ENCODE measurements at places on chromosomes 2 and 18.
A peak's percentile ranks its signal among the peaks of the same experiment; 100 is the strongest.

DNA sequence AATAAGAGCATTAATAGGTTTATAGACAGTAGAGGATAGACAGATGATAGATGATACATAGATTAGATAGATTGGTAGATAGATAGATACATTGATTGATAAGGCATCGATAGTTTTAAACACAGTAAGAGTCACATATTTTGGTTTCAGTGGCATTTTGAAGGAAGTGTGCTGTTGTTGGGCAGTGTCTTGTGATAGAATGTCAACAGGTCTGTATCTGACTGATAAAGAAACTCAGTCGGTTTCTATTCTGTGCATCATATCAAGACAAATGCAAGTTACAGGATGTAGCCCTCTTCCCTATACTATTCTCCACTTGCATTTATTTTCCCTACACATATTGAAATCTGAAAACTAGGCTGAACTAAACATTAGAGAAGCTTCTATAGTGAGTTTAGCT is 1229.0 kb upstream of the ZEB2 start:
- DNase-seq = no peak

DNA sequence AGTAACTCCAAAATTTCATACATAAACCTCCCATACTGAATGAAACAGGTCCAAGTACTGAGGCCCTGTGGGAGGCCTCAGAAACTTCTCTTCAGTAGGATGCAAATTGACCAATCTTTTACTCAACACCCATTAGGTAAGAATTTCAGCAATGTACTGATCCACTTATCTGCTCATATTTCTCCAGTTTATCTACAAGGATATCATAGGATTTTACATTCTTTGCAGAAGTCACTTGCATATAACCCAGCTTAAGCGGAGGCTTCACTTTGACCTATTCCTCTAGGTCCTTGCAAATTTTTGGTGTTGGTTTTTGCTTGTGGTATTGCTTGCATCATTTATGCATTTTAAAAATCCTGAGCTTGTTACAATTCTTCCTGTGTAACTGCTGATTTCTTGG is 28.8 kb upstream of the SLC3A1 start:
- no peak for DNase-seq

DNA sequence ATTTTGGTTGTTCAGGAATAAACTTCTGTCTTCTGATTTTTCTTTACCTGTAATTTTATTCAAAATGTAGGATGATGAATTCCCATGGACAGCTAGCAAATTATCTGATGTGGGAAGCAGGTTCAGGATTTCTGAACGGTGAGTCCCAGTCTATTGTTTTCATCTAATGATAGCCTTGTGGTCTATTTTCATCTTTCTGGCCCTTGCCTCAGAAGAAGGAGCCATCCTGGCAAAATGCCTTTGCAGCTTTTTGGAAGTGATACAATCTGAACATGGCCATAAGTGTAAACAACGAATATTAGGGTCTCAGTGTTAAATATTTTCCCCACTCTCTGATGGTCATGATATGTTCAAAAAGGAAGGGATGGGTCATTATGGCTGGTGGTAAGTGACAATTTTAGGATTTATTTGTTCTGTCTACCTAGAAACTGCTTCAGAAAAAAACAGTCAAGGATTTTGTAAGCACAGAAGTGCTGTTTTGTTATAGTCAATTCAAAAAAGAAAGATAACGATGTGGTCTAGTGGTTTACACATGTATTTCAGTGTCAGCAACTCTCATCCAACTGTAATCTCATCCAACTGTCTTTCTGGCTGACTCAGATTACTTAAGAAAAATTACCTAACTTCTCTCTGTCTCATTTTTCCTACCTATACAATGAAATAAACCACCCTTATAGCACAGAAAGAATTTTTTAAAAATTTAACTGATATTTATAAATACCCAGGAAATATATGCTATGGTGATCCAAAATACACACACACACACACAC is 272.6 kb upstream of the ERBB4 start:
- no peak for DNase-seq

GRCh38 chr2:136051001-136051724 is 65.7 kb upstream of the DARS1 start:
- no peak for DNase-seq

- DNase-seq = no peak
These were observed 264.4 kb downstream of the KCNE4 start for GRCh38 chr2:223316342-223316741.

DNA sequence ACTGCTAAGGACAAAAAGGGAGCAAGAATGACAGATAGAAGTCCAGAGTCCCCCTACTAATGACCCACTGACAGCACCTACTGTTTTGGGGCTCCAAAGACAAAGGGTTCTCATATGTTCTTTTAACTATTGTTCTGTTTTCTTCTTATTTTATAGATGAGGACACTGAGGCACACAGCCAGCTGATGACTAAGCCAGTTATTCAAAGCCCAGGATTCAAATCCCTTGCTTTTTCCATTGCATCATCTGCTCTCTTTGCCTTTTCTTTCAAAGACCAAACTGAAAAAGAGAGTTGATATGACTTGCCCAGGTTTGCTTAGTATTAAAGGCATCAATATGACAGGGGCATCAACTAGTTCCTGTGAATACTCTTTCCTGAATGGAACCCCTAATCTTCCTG is 299.8 kb downstream of the LRATD1 start:
- no peak for DNase-seq

DNA sequence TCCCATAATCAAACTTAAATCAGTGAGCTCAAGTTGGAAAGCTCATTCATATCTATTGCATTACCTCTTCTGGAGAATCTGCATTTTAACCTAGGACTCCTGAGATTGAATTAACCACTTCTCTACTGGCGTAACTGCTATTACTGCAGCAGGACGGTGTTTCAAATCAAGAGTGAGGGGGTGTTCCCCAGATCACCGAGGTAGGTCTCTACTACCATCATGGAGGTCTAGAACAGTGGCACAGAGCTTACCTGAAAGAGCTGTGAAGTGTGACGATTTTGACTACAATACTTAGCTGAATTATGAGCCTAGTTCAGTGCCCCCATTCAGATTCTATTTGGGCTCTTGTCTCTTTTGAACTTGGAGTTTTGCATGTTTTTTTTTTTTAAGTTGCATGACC is 119.5 kb downstream of the POLE4 start:
- no peak for DNase-seq

DNA sequence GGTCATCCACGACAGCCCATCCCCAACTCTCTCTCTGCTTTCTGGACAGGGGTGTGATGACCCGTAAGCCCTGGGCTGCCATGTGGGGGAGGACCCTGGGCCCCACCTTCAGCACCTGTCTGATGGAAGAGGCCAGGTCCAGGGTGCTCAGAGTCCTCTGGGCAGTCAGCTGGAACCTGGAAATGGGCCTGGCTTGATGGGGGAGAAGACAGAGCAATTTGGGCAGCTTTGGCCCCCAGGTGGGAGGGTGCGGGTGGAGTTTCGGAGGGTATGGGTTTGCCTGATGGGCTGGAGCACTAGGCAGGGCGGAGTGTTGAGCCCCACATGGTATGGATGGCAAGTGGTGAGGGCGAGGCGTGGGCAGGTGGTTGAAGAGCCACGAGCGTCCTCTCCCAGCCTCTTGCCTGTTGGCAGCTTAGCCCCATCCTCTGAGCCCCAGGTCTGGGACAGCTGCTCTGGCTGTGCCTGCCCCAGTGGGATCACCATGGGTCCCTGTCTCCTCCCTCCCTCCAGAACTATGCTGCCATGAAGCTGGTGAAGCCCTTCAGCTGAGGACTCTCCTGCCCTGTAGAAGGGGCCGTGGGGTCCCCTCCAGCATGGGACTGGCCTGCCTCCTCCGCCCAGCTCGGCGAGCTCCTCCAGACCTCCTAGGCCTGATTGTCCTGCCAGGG is 232.7 kb downstream of the DYSF start:
- DNase-seq = no peak

- no peak for DNase-seq
These were observed 353.9 kb downstream of the PID1 start for GRCh38 chr2:228917220-228917619.

DNA sequence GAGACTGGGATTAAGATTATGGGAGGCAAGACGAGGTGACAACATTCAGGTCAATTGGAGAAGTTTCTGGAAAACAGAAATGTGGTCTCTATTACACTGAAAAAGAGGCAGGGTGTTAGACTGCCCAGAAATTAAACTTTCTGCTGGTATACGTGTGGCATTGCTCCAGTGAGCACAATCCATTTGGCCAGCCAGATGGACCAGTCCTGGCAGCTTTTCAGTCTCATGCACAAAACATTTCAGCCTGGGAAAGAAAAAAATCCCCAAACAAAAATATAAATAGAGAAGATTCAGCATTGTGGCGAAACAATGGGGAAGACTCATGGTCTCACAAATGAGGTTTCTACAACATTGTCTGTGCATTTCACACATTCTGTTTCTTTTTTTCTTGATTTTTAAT is 113.9 kb downstream of the HNMT start:
- no peak for DNase-seq

DNA sequence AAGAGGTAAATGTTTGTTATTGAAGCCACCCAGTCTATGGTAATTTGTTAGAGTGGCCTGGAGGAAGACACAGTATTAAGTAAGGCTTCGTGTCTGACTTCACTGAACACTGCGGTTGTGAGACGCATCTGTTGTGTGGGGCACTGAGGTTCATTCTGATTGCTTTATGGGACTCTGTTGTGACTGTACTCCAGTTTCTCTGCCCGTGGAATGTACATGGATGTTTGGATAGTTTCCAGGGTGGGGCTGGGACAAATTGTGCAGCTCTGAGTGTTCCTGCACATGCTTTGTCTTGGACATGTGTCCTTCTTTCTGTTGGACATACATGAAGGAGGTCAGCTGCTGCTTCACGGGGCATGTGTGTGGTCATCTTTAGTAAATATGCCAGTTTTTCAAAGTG is 58.6 kb downstream of the ODC1 start:
- DNase-seq = no peak

- no peak for DNase-seq
These were observed 25.9 kb downstream of the ENOSF1 start for GRCh38 chr18:686339-687111.

DNA sequence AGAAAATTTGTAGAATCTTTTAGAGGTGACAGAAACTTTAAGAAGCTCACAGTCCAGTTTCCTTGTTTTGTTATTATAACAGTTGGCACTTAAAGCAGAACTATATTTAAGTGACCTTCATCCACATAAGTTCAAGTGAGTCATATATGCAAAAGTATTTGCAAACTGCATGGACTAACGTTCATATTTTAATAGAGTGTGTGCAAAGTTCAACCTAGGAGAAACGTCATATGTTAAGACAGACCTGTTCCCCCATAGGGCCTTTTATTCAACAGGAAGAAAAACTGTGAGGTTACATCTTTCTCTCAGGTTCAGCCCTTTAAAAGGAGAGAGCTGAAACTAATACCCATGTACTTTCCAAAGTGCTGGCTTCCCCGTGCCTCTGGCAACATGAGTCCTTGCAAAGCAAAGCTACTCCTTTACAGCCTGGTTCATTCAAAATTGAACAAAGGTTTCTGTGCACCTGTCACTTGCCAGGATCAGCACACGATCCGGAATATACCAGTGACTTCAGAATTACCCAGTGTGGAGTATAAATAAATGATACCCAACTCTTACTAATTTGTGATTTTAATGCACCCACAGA is 280.0 kb upstream of the RAB12 start:
- no peak for DNase-seq

DNA sequence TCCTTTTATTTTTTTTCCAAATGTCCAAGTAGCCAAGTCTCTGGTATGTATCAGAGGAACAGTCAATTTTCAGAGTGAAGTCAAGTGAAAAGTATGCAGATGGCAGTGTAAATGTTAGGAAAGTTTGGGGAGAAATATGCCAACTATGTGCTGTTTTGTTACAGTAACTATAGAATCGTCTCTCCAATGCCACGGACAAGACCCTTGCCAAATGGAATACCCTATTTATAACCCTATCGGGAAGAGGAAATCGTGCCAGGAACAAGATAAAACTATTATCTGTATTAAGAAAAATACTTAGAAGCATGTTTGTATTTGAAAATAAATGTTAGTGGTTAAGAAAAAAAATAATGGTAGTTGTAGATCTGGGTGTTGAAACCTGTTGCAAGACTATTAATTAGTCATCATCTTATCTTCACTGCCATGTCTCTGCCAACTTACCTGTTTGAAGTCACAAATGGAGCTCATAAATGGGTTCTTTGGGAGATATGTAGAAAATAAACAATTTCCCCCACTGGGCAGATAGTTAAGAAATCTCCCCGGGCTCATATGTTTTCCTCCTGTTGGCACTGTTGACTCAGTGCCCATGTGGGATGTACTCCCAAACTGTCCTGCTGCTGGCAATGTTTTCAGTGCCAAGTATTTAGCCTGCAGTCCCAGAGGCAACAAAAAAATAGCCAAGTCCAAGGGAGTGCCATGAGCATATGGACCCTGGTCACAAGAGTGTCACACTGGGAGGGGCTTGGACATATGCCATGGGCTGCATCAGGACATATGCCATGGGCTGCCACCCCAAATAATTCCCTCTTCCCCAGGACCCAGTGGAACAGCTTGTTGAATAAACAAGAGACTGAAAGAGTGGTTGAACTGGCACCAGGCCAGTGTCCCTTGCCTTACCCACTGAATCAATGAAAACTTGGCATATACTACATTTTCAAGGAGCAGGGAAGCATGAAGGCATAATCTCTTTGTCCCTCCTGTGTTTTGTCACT is 366.9 kb downstream of the OSR1 start:
- no peak for DNase-seq

DNA sequence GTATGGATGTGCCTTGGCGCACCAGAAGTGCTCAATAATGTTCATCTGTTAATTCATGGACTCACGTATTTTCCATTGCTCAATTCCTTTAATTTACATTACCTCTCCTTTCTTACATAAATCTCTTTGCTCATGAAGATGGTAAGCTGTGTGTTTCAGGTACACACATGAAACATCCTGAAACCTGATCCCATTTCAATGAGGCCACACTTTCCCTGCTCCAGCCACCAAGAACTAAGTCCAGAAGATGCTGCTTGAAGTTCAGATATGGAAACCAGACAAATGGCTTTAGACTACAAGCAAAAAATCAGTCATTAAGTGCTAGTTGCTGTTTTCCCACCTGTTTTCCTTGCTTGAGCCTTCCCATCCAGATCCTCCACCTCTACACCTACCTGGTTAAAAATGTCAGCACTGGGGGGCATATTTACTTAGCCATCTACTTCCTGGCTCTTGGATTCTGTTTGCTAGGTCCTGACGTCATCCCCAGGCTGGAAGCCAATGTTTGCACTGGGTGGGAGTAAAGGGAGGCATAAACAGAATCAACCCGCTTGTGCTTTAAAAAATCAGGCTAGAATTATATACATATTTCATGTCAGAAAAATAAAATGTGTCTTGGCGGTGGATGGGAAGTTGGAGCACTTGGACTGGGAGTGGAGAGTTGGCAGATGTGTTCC is 309.7 kb downstream of the OSR1 start:
- no peak for DNase-seq

DNA sequence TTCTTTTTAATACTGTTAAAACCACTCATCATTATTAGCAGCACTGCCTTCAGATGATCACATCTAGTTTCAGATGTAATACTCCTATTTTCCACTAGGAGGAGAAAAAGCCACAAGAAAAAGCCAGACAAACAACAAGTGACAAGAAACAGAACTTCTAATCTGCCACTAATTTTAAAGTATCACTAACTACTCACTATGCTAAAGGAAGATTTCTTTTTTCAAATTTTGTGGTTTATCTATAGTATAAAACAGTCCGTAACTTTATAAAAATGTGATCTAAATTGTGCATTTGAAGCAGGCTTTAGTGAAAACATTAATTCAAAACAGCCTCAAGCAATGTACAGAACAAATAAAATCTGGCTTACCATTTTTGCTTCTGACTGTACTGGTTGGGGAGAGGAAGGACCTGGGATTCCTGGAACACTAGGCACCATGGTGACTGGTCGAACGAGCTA is 56.8 kb downstream of the ATF2 start:
- peak; percentile 7 for DNase-seq

All from GM12878 (cell line).